ENCODE measurements at places on chromosomes 7 and 10. TPM values are rescaled to one million over a fixed set of nuclear protein-coding genes. Genes with fewer than 3 reads are reported as not detected.

The GIMAP4 gene
- total RNA-seq: 72.0 TPM

DNA sequence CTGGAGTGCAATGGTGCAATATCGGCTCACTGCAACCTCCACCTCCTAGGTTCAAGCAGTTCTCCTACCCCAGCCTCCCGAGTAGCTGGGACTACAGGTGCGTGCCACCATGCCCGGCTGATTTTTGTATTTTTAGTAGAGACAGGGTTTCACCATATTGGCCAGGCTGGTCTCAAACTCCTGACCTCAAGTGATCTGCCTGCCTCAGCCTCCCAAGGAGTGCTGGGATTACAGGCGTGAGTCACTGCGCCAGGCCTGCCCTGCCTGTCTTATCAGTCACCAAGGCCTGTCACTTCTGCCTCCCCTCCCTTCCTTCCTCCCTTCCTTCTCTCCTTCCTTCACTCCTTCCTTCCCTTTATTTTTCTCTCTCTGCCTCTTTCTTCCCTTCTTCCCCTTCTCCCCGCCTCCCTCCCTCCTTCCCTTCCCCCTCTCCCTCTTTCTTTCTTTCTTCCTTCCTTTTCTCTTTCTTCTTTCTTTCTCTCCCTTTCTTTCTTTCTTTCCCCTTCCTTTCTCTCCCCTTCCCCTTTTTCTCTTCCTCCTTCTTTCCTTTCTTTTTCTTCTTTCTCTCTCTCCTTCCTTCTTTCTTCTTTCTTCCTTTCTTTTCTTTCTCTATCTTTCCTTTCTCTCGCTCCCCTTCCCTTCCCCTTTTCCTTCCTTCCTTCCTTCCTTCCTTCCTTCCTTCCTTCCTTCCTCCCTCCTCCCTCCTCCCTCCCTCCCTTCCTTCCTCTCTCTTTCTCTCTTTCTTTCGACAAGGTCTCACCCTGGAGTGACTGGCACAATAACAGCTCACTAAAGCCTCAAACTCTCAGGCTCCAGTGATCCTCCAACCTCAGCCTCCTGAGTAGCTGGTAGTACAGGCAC lies 3.1 kb upstream of the ST7 start:
- H3K27ac ChIP-seq: no peak overlapping the region
- H3K27me3 ChIP-seq: no peaks in the 10 kb centered on the region
- no peak for DNase-seq

- H3K27me3 ChIP-seq: no peaks in the 10 kb centered on the region
- H3K4me1 ChIP-seq: peaks cover 9% of the 10 kb centered on the region
- DNase-seq: no peak
- no peak overlapping the region for H3K27ac ChIP-seq
Measured at GRCh38 chr7:47405921-47406800, 175.8 kb downstream of the TNS3 start.

GRCh38 chr7:30845426-30846135 lies 66.1 kb upstream of the AQP1 start:
- no peak overlapping the region for H3K4me3 ChIP-seq
- H3K27ac ChIP-seq: no peak overlapping the region
- no peaks in the 10 kb centered on the region for H3K36me3 ChIP-seq
- DNase-seq: no peak

DNA sequence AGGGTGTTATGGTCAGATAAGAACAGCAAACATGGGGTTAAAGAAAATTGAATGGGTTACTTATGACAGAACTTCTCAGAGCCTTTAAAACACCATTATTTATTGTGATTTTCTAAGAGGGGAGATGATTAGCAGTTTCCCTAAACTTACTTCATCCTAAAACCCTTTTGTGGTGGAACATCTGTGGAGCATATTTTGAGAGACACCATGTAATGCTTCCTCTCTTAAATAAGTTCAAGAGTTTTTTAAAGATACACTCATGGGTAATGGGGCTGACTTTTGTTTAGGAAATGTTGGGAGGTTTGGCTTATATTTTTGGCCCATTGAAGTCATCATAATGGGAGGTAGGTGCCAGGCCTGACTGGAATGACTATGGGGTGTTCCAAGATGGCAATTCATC lies 8.4 kb upstream of the PDCD4 start:
- no peak overlapping the region for H3K4me3 ChIP-seq
- peaks cover 6% of the 10 kb centered on the region for H3K36me3 ChIP-seq
- no peak for DNase-seq
- no peaks in the 10 kb centered on the region for H3K27me3 ChIP-seq

- no peak for DNase-seq
- no peaks in the 10 kb centered on the region for H3K36me3 ChIP-seq
- no peak overlapping the region for H3K27ac ChIP-seq
- no peaks in the 10 kb centered on the region for H3K27me3 ChIP-seq
- H3K4me1 ChIP-seq: peaks cover 2% of the 10 kb centered on the region
Measured at GRCh38 chr7:131249003-131249402, 78.7 kb upstream of the MKLN1 start.

The ZNF438 gene
- 2.5 TPM for total RNA-seq

DNA sequence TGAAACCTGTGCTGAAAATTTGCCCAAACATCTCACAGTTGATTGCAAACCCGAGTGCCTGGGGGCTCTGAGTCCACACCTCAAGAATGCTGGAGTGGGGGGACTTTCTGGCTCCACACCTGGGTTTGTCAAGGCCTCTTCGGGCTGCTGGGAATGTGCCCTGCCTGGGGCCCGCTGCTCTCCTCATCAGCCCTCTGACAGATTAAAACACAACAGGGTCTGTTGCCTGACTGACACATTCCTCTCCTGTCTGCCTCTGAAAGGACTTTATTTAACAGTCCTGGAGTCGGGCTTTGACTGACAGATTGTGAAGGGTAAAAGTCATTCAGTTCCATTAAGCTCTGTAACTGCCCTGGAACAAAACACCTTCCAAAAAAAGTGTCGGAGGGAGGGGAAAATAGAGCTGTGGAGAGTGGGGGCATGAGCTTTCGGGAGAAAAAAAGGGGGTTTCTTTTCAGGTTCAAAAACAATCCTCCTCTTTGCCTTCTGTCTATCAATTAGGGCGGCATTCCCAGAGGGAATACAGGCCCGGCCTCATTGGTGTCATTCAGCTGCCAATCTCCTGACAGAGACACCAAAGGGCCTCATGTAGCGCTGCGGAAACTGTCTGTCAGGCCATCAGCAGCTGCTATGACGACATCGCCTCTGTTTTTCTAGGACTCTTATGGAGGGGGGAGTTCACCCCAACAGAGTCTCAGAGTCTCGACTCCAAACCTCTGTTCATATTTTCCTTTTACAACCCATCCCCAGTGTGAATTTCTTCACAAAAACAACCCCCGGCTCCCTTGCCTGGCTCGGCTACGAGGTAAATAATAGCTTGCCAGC lies 398.8 kb upstream of the NFE2L3 start:
- H3K4me1 ChIP-seq: no peaks in the 10 kb centered on the region
- no peaks in the 10 kb centered on the region for H3K27me3 ChIP-seq
- no peaks in the 10 kb centered on the region for H3K36me3 ChIP-seq
- no peak for DNase-seq
- H3K27ac ChIP-seq: no peak overlapping the region

The SEMA3C gene
- total RNA-seq: not detected

The FAM131B gene
- 2.0 TPM for total RNA-seq

DNA sequence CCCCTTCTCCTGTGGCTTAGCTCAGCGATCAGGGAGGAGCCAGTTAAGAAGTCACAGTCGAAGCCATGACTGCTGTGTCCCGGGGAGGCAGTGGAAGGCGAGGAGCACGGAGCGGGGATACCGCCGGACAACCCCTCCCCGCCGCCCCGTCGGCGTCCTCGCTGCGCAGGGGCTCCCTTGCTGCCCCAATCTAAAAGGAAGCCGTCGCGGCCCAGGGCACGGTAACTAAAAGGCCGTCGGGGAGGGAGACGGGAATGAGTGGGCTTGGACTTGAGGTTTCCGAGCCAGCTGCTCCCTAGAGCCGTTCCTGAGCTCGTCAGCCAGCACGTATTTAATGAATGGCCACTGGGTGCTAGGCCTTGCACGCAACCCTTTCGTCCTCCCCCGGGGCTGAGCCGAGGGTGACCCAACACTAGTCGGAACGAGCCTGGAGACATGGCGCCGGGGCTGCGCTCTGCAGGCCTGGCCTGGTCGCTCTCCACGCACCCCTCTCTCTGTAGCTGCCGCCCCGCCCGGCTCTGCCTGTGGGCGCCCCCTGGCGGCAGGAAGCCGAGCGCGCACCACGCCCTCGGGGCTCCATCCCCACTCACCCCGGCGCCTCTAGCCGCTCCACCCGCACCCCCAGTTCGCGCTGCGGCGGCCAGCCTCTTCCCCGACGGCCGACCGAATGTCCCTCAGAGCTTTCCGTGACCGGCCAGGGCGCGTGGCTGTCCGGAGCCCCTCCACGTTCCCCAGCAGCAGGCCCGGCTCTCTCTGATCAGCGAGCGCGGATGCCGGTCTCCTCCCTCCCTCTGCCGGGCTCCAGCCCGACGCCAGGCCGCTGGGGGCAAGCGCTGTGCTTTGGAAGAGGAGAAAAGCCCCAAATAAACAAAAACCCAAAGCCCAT lies 29.3 kb upstream of the KCNK18 start:
- H3K4me1 ChIP-seq: peaks cover 37% of the 10 kb centered on the region
- peak; percentile 75 for DNase-seq
- no peak overlapping the region for H3K27ac ChIP-seq
- peaks cover 91% of the 10 kb centered on the region for H3K27me3 ChIP-seq
- no peaks in the 10 kb centered on the region for H3K36me3 ChIP-seq

DNA sequence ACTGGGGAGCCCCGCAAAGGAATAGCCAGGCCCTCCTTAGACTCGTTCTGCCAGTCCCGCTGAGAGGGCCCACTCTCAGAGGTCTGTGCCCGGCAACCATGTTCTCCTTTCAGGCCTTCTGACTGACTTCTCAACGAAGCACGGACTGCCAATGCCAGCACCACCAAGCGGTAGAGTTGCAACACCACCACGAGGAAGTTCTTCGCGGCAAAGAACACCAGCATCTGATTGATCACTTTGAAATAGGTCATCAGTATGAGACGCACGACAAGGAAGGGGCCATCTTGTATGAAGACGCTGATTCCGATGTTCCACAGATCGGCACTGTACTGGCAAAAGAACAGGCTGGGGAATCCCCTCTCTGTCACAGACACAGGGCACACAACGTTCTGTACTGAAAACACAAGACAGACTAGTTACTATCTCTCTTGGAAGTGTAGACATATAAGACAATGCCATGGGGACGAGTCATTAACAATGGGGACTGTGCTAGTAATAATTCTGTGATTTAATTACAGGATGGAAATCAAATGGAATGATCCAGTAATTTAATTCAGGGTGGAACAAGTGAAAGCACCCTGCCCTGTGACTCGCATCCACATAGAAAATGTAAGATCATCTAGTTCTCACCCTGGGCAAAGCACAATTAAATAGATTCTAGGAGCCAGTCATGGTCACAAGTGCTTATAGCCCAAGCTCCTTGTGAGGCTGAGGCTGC lies 42.7 kb downstream of the TMEM26 start:
- no peaks in the 10 kb centered on the region for H3K4me1 ChIP-seq
- no peak overlapping the region for H3K4me3 ChIP-seq
- no peak overlapping the region for H3K27ac ChIP-seq

GRCh38 chr7:138886501-138886917 lies 88.5 kb upstream of the ATP6V0A4 start:
- H3K4me3 ChIP-seq: no peak overlapping the region
- no peak overlapping the region for H3K27ac ChIP-seq
- H3K27me3 ChIP-seq: no peaks in the 10 kb centered on the region
- H3K36me3 ChIP-seq: peaks cover 3% of the 10 kb centered on the region

The PCLO gene
- total RNA-seq: not detected

- no peaks in the 10 kb centered on the region for H3K36me3 ChIP-seq
- H3K27ac ChIP-seq: no peak overlapping the region
- no peak overlapping the region for H3K4me3 ChIP-seq
- H3K4me1 ChIP-seq: peaks cover 6% of the 10 kb centered on the region
Measured at GRCh38 chr7:155798673-155799439, 13.4 kb downstream of the SHH start.

- H3K36me3 ChIP-seq: no peaks in the 10 kb centered on the region
- DNase-seq: no peak
- H3K4me3 ChIP-seq: no peak overlapping the region
- peaks cover 4% of the 10 kb centered on the region for H3K4me1 ChIP-seq
Measured at GRCh38 chr7:65796205-65796604, 76.7 kb upstream of the VKORC1L1 start.

The TMEM176A gene
- total RNA-seq: not detected

DNA sequence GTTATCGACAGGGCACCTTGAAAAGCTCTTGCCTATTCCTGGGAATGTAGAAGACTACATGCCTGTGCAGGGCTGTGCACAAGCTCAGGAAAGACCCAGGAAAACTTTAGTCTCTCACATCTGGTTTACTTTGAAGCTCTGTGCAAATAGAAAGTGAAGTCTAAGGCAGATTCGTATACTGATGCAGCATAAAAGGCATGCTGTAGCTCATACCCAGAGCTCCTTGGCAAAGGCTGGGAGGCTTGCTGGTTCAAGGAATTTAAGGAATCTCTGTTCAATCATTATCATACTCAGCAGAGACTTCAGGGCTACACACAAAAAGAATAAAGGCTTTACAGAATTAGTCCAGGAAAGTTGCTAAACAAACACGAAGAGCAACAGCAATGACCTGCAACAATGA lies 192.0 kb downstream of the OTUD1 start:
- H3K4me1 ChIP-seq: no peaks in the 10 kb centered on the region
- no peaks in the 10 kb centered on the region for H3K27me3 ChIP-seq
- H3K36me3 ChIP-seq: peaks cover 4% of the 10 kb centered on the region
- no peak overlapping the region for H3K27ac ChIP-seq
- no peak overlapping the region for H3K4me3 ChIP-seq
- no peak for DNase-seq

GRCh38 chr10:11949152-11949551 lies 93.5 kb downstream of the UPF2 start:
- peak overlapping the region; percentile 1 for H3K27ac ChIP-seq
- H3K4me3 ChIP-seq: no peak overlapping the region
- H3K27me3 ChIP-seq: no peaks in the 10 kb centered on the region
- peaks cover 23% of the 10 kb centered on the region for H3K36me3 ChIP-seq

DNA sequence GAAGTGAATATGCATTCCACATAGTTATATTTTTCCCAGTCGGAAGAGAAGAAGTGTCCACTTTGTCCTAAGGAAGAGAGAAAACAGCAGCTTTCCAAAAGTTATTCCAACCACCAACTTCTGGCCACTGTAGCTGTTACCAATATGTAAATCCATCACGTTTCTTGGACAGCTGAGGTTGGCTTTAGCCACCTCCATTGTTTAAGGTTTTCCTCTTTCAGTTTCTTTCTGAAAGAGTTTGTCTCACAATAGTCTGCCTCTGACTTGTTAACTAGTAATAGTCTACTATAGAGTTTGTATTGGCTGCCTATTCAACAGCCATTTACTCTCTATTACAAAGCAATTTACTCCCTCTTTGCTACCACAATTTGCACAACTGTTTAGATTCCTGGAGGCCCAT lies 457.6 kb upstream of the LRRN3 start:
- no peak overlapping the region for H3K4me3 ChIP-seq
- H3K27me3 ChIP-seq: no peaks in the 10 kb centered on the region
- no peaks in the 10 kb centered on the region for H3K36me3 ChIP-seq

- DNase-seq: peak; percentile 9
- peaks cover 19% of the 10 kb centered on the region for H3K4me1 ChIP-seq
- H3K27ac ChIP-seq: no peak overlapping the region
- no peak overlapping the region for H3K4me3 ChIP-seq
- peaks cover 10% of the 10 kb centered on the region for H3K36me3 ChIP-seq
- H3K27me3 ChIP-seq: no peaks in the 10 kb centered on the region
Measured at GRCh38 chr7:37284805-37285231, 163.8 kb downstream of the ELMO1 start.

- peaks cover 3% of the 10 kb centered on the region for H3K27me3 ChIP-seq
- H3K36me3 ChIP-seq: no peaks in the 10 kb centered on the region
- H3K4me3 ChIP-seq: no peak overlapping the region
- no peak for DNase-seq
Measured at GRCh38 chr10:131402771-131403650, 91.5 kb upstream of the TCERG1L start.

The CTBP2 gene
- not detected for total RNA-seq

GRCh38 chr7:36911788-36912187 lies 187.5 kb upstream of the AOAH start:
- no peak overlapping the region for H3K27ac ChIP-seq
- H3K4me3 ChIP-seq: no peak overlapping the region
- H3K36me3 ChIP-seq: peaks cover 55% of the 10 kb centered on the region
- no peak for DNase-seq
- H3K4me1 ChIP-seq: peaks cover 7% of the 10 kb centered on the region
- H3K27me3 ChIP-seq: no peaks in the 10 kb centered on the region

The MEOX2 gene
- total RNA-seq: not detected
